ENCODE measurements at places on chromosomes 2 and 18.

DNA sequence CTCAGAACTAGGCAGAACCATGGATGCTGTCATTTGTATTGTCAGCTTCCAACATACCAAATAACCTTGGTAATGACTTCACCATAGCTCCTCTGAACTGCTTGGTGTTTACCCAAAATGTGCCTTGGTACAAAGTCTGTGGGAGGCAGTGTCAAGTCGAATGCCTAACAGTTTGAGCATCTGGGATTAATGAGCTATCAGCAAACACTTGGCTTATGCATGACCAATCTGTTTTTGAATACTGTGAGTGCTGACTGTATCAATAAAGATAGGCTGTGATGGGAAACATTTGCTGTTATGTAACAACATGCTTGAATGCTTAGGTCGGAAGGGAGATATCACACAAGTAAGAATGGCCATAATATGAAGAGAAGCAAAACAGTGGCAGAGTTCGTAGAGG lies 455.4 kb downstream of the CMPK2 start:
- DNase-seq = no peak

GRCh38 chr2:12964904-12965539 lies 248.3 kb downstream of the TRIB2 start:
- no peak for DNase-seq

- DNase-seq = no peak
These were observed 50.6 kb downstream of the TTC21B start for GRCh38 chr2:165902934-165903333.

GRCh38 chr18:66682855-66683322 lies 79.0 kb upstream of the CDH19 start:
- no peak for DNase-seq

- DNase-seq = no peak
These were observed 190.7 kb downstream of the NOL4 start for GRCh38 chr18:34033968-34034367.

DNA sequence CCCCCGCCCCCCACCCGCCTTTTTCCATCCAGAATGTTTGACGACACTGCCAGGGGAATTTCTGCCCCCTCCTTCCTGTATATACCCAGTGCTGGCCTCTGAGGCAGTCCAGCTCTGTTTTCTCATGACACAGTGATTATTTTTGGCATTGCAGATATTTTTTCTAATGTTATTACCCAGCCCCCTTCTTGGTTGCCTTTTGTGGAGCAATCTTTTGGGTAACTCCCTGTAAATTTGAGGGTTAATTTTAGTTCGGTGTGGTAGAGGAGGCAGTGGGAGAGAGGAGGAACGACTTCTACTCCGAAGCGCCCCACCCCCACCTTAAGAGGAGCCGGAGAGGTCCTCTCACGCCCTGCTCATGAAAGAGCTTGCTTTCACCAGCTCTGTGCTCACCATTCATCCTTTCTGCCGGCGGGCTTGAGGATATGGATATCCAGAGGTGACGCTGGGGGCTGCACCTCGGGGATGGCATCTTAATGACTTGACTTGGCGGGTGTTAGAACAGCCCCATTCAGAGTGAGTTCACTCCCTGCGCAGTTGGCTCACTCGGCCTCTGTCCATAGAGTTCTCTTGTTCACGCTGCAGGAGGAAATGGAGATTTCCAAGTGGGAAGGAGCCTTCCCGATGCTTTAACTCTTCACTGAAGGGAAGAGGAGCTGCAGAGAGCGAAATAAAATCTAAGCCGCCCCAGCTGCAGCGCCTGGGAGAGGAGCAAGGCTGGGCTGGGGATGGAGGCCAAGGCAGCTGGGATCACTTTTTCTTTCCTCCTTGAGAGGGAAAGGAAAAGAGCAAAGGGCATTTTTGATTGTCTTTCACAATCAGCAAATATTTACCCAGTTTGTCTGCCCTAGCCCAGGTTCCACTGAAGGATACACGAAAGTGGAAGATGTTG lies 38.4 kb downstream of the EPAS1 start:
- DNase-seq = peak; percentile 82

DNA sequence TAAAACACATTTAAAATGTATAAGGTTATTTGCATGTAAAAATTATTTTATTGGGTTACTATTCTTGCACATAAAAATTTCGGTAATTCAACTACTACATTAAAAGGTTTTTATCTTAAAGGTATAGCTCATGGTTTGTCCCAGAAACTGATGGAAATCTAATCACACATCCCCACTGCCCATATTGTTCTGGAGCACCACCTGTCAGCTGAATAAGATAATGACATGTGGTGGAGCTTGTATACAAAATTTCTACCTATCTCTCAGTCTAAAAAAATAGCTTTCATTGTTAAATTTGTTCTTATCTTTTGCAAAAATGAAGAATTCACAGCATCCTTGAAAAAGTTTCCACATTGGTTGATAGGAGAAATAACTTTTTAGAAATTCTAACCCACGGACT lies 18.3 kb downstream of the ERBB4 start:
- DNase-seq = no peak

DNA sequence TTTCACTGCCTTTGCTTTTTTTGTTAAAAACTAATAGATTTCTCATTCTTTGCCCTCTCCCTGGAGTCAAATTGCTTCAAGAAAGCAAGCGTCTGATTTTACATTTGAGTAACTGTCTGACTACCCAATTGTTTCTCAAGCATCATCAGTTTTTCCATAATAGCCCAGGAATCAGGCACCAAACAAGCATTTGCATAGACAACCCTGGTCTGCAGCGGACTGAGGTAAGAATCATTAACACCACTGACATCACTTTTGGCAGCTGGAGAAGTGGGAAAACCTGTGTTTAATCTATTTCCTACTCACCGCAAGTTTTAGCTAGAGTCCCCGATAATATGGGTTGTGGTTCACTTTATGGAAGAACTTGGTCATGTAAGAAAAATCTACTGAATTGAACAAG lies 55.7 kb downstream of the IRS1 start:
- no peak for DNase-seq

GRCh38 chr2:229943171-229943570 lies 20.9 kb downstream of the FBXO36 start:
- DNase-seq = no peak

- DNase-seq = no peak
These were observed 187.8 kb upstream of the HNRNPA3 start for GRCh38 chr2:177024765-177025164.

Measured in suprapubic skin (tissue), 4 donors.